ENCODE measurements at places on chromosomes 11 and 22. TPM values are rescaled to one million over a fixed set of nuclear protein-coding genes. Genes with fewer than 3 reads are reported as not detected.

APOBEC3H gene
- total RNA-seq: 0.53 TPM

ANKK1 gene
- 0.67 TPM for total RNA-seq

RAB38 gene
- total RNA-seq: 1.2 TPM

APOL5 gene
- not detected for total RNA-seq

ESAM gene
- 0.50 TPM for total RNA-seq

FGF4 gene
- total RNA-seq: 0.18 TPM

OVOL1 gene
- 0.85 TPM for total RNA-seq

PARVG gene
- total RNA-seq: 0.82 TPM

TRIM51 gene
- not detected for total RNA-seq

MYEOV gene
- total RNA-seq: 0.38 TPM

CCDC134 gene
- 21.6 TPM for total RNA-seq

MPZL3 gene
- 1.3 TPM for total RNA-seq

SMIM35 gene
- 0.52 TPM for total RNA-seq

NOX4 gene
- 1.5 TPM for total RNA-seq

FAM181B gene
- total RNA-seq: 1.2 TPM

DDI1 gene
- 1.6 TPM for total RNA-seq
